ENCODE measurements at places on chromosomes 6 and 20.

DNA sequence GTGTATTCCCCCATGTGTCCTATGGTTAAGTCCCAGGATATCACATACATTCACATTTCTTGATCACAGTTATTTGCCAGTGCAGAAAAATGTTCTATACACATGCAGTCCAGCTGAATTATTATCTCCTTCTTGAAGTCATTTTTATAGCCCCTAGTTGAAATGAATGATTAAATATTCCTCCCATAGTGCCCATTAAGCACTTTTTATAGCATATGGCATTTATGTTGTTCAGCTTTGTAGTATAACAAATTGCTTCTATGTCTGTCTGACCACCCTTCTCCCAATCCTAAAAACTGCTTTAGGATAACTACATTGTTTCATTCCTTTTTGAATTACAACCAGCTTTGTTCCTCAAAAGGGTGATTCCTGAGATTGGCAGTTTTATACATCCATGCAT lies 123.5 kb downstream of the ADGRB3 start:
- no peak for DNase-seq

GRCh38 chr20:59015812-59016711 lies 3.2 kb upstream of the TUBB1 start:
- DNase-seq: no peak

- no peak for DNase-seq
Measured at GRCh38 chr6:168315596-168315995, 4.0 kb downstream of the DACT2 start.

DNA sequence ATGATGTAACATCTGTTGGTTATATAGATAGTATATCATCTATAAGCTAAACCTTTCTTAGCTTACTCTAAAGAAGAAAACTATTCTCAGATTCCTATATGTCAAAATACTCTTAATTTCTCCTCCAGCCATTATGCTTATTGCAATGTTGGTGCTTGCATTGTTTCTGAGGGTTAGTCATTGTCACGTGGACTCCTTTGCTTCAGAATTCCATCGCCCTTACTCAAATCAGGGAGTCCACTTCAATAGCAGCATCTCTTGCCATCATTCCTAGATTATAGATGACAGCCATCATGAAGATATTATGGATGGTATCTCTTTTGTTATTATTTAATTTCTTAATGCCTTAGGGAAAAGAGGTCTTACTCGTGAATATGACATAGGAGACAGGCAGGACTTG lies 776.1 kb downstream of the TENT5A start:
- DNase-seq: no peak

- no peak for DNase-seq
Measured at GRCh38 chr20:36607586-36608387, 2.2 kb downstream of the RAB5IF start.

DNA sequence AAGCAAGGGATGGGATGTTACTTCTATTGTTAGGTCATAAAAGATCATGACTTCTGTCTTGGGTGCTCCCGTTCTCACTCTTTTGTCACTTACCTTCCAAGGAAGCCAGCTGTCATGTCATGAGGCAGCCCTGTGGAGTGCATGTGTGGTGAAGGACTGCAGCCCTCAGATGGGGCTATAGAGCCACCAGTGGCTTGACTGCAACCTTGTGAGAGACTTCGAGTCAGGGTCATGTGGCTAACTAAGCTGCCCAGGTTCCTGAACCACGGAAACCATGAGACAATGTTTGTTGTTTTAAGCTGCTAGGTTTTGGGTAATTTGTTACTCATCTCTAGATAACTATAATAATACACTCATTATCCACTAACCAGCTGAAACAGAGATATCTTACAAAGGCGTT lies 477.1 kb downstream of the BTBD3 start:
- DNase-seq: peak; percentile 80

DNA sequence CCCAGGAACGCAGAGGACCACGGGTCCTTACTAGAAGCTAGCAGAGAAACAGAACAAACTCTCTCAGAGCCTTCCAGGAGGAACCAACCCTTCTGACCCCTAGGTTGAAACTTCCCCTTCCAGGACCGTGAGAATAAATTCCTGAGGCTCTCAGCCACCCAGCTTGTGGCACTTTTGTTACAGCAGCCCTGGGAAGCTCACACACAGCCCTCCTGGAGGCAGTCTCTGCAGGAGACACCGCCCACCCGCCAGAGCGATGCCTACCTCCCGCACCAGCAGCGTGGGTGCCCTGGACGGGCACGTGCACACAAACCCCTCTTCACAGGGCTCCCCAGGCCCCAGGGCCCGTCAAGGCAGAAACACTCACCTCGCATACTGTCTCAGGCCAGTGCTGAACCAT lies 4.2 kb downstream of the RNASET2 start:
- DNase-seq: no peak

- DNase-seq: no peak
Measured at GRCh38 chr20:24027229-24027628, 38.6 kb upstream of the GGTLC1 start.

DNA sequence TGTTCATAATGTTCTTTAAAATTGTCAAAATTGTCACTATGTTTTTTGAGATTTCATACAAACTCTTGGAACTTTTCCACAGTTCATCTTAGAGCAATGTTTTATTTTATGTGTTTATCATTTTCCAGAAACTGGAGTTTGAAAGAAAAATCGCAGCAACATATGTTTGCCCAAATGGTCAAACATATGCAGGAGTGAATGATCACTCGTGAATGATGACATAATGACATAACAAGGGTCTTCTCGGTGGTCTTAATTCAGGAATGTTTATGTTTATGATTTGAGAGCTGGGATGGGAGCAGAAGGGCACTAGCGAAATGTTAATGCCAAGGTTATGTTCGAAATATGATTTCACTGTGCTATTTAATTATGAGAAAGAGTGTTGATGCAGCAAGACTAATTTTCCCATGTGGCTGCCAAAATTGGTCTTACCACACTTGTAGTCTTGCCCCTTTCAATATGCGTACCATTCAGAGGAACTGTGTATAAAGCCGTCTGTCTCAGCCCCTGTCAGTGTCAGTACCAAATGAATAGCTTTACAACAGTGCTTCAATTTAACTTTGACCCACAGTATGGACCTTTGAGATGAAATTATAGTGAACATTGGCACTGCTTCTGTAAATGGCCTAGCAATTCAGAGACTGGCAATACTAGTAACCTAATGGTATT lies 152.3 kb downstream of the CARMIL1 start:
- no peak for DNase-seq

DNA sequence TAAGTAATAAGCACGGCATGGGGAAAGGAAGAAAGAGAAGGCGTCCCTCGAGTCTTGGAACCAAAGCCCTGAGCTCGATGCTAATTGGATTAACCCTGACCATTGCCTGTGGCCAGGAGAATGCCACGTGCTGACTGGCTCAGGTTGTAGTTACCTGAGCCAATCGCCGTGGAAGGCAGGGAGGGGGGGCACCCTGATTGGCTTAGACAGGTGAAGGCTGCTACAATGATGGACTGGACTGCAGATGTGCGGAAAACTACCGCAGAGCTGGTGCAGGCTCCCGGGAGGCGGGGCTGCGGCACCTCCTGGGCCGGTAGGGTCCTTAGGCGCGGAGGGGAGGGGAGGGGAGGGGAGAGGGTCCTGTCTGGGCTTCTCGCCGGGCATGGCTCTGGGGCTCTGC lies 121.3 kb downstream of the TFAP2C start:
- no peak for DNase-seq

GRCh38 chr6:148213366-148213765 lies 129.3 kb upstream of the SASH1 start:
- DNase-seq: no peak

- no peak for DNase-seq
Measured at GRCh38 chr6:43120101-43120763, 44.1 kb downstream of the PTK7 start.

GRCh38 chr20:15512916-15513315 lies 1060.3 kb downstream of the KIF16B start:
- DNase-seq: no peak

- no peak for DNase-seq
Measured at GRCh38 chr6:84095156-84095555, 61.6 kb downstream of the MRAP2 start.

DNA sequence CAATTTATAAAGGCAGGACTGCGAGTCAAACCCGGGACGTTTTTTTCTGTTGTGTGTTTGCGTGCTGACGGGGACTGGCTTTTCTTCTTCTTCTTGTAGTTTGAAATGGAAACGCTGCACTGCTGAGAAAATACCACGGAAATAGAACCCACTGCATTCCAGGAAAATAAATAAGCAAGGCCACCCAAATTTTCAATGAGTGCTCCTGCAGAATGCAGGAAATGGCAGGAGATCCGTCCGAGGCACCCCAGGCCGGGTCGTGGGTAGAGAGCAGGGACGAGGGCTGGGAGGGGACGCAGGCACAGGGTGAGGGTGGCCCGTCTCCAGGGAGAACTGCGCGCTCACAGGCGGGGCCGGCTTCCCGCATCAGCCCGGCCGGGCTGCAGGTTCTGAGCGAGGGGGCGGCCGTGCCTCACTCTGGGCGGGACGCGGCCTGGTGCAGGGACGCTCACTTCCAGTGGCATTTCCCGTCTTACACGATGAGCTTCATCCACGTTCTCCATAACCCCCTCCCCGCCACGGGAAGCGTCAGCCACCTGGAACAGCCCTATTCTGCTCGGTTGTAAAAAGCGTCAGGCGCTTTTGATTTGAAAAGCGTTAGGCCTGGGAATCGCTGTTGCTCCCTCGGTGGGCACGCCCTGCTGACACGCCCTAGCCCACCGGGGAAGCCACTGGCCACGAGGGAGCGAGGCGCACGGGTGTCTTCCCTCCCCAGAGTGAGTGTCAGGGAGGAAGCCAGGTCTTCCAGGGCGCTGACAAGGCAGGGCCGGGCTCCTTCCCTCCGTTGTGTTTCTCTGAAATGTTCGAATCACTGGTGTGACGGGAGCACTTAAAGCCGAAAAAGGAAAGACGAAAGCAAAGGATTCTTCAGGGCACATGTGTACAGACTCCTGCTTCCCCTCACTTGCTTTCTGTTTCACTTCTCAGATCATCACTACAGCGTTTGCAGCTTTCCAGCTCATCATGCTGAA lies 17.9 kb upstream of the EXOC2 start:
- peak; percentile 76 for DNase-seq

DNA sequence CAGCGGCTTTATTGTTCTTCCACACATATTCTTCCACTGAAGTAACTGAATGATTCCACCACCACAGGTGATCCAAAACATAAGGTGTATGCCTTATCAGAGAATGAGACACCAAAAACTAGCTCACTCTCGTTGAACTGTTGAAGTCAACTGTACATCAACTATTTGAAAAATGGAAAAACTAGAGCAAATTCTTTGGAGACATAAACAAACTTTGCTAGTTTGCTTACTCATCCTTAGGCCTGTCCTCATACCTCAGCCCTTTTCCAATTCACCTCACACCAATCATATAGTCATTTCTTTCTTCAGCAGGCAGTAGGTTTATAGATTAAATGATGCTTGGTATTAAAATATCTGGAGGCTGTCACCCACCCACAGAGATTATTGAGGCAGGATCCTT lies 77.1 kb upstream of the RNF217 start:
- DNase-seq: no peak

DNA sequence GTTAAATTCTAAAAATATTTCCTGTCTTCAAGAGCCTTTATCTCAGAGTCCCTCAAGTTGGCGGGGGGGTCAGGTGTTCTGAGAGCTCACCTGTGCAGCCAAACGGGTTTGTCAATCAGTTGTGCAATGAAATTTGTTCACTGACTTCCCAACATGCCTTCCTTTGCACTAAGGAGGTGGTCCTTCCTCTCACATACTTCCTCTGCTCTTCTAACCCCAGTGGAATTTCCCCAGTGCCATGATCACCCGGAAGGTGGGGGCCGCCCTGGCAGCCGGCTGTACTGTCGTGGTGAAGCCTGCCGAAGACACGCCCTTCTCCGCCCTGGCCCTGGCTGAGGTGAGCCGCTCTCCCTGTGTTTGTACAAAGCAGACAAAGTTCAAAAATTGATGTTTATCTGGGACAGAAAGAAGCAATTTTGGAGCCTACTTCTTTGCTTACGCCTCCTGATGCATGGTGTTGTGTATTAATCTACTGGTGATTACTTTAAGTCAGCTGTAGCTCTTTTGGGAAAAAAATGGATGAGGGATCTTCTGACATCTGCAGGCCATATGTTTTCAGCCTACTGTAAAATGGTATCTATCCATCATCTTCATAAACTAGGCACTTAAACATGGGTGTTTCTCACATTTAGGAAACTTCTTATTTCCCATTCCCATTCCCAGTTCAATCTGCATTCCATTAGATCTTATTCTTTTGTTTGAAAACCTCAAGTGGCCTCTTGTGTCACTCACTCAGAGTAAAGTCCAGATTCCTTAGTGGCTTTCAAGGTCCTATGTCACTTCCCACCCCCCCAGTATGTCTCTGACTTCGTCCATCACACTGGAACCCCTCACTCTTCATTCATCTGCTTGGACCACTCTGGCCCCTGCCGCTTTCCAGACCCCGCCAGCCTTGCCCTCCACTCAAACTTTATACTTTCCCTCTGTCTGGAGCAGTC lies 10.1 kb downstream of the ALDH5A1 start:
- DNase-seq: peak; percentile 34

GRCh38 chr20:54113566-54113965 lies 43.2 kb upstream of the BCAS1 start:
- DNase-seq: no peak

- no peak for DNase-seq
Measured at GRCh38 chr6:835476-836160, 142.7 kb upstream of the EXOC2 start.

GRCh38 chr6:151306269-151306783 lies 66.6 kb downstream of the AKAP12 start:
- DNase-seq: no peak

All from Daoy (cell line).